ENCODE measurements at places on chromosomes 6 and 20. TPM values are rescaled to one million over a fixed set of nuclear protein-coding genes. Genes with fewer than 3 reads are reported as not detected.

- DNase-seq, result no peak
Observed at GRCh38 chr6:95576218-95576997, 927 bp upstream of the MANEA start.

DNA sequence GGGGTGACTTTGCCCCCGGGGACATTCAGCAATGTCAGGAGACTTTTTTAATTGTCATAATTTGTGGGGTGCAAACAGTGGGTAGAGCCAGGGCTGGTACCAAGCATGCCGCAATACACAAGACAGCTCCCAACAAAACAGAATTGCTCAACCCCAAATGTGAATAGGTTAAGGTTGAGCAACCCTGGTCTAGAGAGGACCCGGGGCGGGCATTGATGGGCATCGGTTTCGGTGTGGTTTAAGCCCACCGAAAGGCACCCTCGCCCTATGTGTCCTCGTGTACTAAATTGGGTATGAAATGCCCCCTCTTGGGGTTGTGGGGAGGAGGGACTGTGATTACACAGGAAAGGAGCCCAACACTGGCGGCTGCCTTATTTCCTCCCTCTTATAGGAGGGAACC lies 36.0 kb downstream of the KIAA1755 start:
- DNase-seq, result no peak

DNA sequence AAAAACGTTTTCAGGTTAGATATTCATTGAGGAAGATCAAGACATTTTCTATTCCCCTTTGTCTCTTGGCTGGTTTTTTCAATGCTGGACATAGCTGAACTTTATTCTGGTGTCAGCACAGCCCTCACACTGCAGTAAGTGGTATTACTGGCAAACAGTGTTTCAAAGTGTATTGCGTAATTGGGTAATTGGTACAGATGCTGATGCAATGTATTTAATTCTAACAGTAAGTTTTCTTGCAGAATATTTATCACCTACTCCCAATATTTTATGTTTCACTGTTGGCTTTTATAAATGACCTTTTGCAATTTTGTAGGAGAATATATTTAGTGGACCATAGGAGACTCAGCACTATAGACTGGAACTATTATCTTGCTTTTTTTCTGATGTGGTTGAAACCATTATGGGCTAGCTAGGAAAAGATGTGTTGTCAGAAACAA lies 287.6 kb upstream of the SOX4 start:
- DNase-seq, result no peak

WFDC5 gene
- total RNA-seq, result not detected

GRCh38 chr6:11968241-11968806 lies 43.8 kb upstream of the HIVEP1 start:
- no peak for DNase-seq

TPX2 gene
- total RNA-seq, result 83.0 TPM

- DNase-seq, result no peak
Observed at GRCh38 chr6:24147511-24148153, 21.6 kb downstream of the NRSN1 start.

DNA sequence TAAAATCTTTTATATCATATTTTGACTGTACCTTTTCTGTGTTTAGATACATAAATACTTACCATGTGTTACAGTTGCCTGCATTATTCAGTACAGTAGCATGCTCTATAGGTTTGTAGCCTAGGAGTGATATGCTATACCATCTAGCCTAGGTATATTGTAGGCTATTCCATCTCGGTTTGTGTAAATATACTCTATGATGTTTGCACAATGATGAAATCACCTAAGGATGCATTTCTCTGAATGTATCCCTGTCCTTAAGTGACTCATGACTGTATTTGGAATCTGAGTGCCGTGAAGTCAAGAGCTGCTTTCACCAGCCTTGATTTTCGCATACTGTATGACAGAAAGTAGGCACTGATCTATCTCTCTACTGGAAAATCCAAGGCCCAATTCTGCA lies 129.9 kb downstream of the UTRN start:
- DNase-seq, result no peak

DNA sequence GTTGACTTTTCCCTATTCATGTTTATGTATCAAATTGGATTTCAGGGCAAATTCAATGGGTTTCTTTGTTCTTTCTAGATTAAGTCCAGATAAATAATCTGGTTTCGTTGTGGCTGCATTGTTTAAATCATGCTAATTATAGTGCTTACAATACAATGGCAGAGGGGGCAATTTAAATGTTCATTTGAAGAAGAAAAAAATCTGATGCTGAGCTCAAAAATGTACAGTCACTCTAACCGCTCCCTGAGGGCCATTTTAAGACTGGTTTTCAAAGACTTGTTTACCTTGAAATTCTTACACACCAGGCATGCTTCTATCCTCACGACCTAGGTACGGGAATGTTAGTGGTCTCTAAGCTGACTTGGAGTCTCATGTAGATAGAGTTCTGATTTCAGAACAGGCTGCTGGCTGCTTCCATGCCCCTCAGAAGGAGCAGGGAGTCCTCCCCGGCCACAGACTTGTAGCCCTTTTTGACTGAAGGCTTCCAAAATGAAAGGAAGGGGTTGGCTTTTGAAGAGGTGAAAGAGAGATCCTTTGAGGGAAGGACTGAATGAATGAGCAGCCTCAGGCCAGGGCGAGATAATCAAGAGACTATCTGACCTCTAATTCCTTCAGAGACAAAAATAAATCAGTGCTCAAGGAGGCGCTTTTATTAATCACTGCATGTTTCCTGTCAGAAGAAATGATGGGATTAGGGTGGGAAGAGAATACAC lies 86.1 kb upstream of the ZNF217 start:
- DNase-seq, result no peak

SALL4 gene
- 2.3 TPM for total RNA-seq

PSORS1C2 gene
- not detected for total RNA-seq

SMLR1 gene
- total RNA-seq, result not detected

- no peak for DNase-seq
Observed at GRCh38 chr6:166949528-166950442, 6.6 kb downstream of the RNASET2 start.

SNAP91 gene
- total RNA-seq, result not detected

DNA sequence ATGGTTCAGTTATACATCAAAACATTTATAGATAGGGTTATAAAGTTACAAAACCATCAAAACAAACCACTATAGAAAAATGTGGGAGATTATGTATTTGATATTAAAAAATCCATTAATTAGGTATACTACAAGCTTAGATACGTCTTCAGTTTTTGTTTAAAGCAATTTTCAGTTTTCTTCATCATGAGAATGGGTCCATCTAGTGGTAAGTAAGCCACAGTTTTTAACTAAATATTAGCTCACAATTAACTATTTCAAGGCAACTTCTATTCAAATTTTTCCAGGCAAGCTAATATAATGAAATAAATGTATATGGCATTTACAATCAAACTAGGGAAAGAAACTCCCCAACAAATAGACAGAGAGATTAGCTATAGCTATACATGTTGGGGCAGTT lies 44.4 kb downstream of the RNGTT start:
- DNase-seq, result no peak

HRH3 gene
- total RNA-seq, result not detected

DNA sequence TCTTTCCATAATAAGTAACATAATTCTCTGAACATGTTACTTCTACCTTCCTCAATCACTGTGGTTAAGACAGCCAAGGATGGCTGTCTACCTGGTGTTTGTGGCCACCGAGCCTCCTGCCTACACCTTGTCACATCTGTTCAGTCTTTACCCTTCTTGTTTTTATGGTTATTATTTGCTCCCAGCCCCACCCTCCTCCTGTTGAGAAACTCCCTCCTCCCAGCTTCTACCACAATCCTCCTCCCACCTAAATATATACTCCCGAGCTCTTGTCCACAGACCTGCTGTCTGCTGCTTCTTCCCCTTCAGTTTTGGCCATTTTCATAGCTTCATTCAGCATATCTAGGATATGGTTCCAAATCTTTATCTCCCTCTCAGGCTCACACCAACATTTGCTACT lies 35.7 kb upstream of the GABRR1 start:
- no peak for DNase-seq

GRCh38 chr6:10434235-10434634 lies 19.4 kb upstream of the TFAP2A start:
- DNase-seq, result no peak

- DNase-seq, result no peak
Observed at GRCh38 chr6:9085054-9085708, 649.8 kb upstream of the SLC35B3 start.

DNA sequence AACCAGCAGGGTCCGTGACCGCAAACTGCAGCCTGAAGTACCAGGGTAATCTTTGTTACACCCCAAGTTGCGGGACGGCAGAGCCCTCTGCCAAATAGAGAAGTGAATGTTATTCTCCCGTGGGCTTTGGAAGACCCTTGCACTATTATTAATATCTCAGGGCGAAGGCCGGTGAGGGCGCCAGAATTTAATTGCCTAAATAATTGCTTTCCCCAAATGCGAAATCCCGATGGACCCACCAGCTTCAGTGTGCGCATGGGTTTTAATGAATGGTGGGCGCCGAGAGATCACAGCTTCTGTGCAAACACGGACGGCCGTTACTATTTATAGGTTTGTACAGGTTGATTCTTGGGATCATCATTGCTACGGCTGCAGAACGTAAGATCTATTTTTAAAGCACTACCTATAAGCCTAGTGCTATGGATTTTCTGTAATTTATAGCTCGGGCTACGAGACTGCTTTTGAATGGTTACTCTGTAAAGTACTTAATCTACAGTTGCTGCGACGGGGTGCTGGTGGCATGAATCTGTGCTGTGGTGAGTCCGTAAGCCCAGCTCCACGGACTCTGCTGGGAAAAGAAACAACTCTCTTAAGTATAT lies 15.2 kb upstream of the PHACTR3 start:
- DNase-seq, result no peak

DNA sequence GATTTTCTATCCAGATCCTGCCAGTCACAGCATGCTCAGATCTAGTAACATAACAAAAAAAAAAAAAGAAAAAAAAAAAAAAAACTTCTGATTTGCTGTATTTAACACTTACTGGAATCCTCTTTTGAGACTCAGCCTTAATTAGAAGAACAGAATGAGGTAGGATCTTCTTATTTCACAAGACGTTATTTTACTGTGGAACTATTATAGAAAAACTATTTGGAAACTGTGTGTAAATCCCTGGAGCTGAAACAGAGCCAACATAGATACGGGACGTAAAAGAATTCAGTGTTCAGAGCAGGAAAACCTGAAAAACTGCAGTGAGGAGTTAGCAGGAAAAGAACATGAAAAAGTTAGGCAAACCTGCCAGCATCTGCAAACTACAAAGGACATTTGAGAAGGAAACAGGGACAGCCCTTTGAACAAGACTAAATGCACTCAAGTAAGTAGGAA lies 3.4 kb upstream of the ZNF217 start:
- DNase-seq, result no peak

DNA sequence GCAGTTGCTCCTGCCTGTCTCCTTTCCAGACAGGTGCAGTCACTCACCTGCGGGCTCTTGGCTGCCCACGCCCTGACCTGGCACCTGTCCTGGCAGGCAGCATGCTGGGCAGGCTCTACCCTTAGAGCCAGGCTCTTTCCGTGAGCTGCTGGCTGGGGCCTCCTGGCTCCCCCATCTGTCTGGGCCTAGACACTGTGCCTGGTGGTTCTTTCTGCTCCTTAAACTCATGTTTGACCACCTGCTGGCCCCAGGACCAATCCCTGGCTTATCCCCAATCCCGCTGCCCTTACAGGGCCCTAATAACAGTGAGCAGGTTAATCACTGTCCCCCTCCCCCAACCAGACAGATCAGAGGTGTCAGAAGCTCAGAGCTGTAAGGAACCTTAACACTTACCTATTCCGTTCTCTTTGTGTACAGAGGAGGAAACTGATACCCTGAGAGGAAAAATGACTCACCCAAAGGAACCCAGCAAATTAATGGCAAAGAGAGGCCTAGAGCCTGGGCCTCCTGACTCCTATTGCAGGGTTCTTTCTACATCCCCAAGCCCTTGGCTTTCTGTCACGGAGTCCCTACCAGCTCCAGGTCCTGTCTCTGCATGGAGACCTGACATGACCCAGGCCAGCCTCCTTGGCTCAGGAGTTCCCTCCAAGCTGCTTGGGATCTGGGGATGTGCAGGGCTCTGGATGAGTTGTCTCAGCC lies 54.7 kb downstream of the RAB44 start:
- DNase-seq, result no peak

C6orf132 gene
- 0.23 TPM for total RNA-seq

DNA sequence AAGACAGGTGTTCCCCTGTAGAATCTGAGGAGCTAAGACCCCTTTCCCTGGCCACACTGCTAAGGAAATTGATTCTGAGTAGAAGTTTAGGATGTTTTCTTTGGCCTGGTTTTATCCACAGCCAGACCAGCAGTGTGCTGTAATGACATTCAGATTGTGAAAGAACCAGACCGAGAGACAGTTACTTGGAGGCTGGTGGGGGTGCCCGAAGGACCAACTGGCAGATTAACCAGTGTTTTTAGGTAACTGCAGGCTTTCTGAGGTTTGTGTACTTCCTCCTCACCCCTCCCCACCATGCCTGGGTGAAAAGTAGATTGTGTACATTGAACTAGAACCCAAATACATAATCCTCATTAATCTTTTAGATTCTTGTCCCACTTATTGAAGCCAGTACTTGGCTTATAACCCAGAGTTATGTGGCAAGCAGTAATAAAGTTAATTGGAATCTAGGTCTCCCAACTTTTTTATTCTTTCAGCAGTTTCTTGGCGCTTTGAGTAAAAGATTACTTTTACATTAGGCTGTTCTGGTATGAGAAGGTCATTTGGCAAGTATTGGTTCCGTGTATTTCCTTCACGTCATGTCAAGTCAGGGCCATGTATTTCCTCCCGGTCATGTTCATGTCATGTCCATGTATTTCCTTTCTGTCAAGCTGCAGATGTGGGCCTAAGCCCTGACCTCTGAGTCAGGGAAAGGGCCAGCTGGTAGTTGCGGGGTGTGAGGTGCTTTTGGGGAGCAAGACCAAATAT lies 93.7 kb downstream of the TCP11 start:
- no peak for DNase-seq

TSHZ2 gene
- 23.0 TPM for total RNA-seq

PRL gene
- total RNA-seq, result not detected
